ENCODE measurements at places on chromosomes 2 and 18.

- no peak for DNase-seq
These were observed 46.4 kb upstream of the CXCR4 start for GRCh38 chr2:136164280-136164776.

DNA sequence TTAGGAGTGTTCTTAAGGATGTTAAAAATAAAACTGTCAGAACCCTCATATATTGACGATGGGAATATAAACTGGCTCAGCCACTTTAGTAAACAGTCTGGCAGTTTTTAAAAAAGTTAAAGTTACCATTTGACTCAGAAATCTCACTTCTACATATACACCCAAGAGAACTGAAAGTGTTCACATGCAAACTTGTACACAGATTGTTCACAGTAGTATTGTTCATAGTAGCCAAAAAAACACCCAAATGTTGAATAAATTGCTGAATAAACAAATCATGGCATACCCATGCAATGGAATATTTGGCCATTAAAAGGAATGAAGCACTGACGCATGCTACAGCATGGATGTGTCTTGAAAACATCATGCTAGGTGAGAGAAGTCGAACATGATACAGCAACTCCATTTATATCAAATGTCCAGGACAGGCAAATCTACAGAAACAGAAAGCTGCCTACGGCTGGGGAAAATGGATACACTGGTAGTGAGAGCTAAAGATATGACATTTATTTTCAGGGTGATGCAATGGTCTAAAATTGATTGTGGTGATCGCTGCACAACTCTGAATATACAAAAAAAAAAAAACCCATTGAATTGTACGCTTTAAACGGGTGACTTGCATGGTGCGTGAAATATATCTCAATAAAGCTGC, 10.1 kb downstream of the RPL31 start:
- DNase-seq = no peak

DNA sequence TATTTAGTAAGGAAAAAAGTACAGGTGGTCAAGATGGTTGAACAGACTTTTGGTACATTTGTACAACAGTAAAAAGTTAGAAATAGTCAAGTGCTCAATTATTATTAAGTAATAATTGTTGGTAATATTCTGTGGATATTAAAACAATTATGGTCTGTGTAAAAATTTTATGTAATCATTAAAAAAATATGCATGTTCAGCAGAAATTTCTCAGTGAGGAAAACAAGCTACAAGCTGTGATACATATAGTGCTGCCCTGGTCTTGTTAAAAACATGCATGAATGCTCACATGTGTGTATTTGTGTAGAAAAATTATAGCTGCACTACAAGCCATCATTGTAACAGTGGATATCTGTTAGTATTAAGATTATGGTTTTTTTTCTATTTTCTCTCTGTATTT, 13.0 kb downstream of the KCNH7 start:
- no peak for DNase-seq

DNA sequence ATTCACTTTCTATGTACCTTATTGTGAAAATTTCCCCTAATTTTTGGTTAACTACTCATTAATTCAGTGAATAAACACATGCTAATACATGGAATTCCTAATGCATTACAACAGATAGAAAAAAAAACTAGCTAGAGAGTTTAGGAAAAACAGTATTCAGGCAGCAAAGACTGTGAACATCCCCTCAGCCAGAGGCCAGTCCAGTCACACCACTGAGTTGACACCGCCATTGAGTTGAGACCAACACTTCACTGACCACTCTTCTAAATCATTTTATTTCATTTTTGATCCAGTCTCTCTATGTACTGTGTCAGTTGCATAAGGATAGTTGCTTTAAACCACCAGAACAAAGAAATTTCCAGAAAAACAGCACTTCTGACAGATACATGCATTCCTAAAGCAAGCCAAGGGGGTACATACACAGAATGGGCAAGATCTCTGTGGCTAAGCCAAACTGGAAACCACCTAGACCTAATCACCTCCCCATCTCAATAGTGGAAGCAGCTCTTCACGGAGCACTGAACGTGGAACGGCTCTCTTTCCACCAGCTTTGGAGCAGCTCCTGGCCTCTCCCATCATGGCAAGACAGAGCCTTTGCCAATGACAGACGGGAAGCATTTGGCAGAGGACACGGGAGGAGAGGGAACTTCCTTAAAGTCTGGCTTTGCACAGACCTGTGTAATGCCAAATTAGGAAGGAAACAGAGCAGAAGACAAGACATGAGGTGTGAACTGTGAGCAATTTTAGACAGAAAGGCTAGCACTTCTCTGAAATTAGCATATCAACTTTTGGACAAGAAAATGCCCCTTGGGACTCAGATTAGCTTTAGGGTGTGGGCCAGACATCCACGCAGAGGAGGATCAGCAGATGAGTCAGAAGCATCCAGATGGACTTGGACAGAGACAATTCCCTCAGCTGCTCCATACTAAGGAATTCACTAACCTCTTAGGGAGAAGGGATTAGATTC, 36.4 kb downstream of the CACNB4 start:
- peak; percentile 92 for DNase-seq

DNA sequence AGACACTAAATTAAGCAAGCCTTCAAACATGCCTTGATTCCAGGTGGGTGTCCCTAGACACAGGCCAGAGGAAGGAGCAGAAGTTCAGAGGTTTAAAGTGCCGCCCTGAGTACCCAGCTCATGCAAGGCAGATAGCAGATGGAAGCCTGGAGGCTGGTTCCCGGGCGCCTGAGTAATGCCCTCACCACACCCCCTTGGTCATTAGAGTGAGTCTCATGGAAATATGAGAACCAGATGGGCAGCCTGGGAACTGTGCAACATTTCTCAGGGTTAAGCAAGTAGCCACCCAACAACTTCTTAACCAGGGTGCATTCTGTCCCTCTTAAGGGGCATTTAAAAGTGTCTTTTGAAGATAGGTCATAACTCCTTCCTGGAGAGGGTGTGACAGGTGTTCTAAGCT, 44.1 kb downstream of the TGFA start:
- peak; percentile 65 for DNase-seq

- no peak for DNase-seq
These were observed 1.1 kb upstream of the GAL3ST2 start for GRCh38 chr2:241775223-241776177.
